Epithelial cell of esophagus (primary cell): ENCODE measurements at places on chromosomes 13 and 19.

DNA sequence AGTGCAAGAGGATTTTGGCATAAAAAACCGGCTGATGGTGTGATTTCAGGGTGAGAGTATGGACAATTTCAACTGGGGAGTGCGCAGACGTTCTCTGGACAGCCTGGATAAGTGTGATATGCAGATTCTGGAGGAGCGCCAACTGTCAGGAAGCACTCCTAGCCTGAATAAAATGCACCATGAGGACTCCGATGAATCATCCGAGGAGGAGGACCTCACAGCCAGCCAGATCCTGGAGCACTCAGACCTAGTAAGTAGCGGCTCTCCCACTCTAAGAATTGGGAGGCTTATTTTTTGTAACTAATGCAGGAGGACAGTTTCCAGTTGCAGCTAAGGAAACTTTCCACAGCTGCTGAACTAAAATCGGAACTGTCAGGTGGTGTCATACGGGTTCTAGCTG is 53.6 kb downstream of the ZAR1L start:
- peak; percentile 75 for DNase-seq

- DNase-seq, result no peak
Measured at GRCh38 chr19:40603071-40603388, 1.9 kb downstream of the LTBP4 start.

DNA sequence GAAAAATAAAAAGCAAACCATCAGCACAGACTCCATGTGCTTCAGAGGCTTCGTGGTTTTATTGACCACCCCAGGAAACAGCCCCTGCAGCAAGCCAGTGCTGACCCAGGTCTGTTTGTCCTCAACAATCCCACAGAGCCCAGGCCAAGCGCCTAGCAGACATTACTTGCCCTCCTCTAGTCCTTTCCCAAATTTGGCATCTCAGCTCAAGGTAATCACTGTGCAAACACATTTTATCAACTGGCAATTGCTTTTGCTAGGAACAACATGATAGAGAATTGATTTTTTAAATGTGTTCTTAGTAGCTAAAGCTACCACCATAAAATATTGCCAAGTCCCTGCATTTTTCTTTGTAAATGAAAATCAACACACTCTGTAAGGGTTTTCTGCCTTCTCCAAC is 121.8 kb downstream of the STOML3 start:
- no peak for DNase-seq

DNA sequence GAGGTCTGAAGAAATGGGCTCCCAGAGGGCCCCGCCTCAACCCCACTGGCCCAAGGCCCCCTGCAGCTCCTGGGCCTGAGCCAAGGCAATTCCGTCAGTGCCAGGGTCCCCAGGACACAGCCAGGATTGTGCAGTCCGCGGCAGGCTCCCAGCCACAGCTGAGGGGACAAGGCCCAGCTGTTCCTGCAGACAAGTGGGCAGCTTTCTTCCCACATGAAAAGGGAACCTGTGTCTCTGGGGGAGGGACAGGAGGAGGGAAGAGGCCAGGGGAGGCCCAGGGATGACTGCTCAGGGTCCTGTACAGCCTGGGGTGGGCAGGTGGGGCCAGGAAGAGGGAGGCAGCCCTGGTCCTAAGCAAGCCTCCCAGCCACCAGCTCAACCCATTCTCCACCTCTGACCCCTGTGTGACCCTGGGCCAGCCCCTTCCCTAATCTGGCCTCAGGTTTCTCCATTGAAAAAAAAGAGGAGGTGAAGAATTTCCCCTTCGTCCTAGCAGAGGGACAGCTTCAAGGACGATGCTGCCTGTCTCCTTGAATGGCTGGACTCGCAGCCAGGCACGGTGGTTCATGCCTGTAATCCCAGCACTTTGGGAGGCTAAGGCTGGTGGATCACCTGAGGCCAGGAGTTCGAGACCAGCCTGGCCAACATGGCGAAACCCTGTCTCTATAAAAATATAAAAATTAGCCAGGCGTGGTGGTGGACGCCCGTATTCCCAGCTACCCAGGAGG is 20.5 kb upstream of the VSTM2B start:
- no peak for DNase-seq

- no peak for DNase-seq
Measured at GRCh38 chr19:20928371-20928770, 5.3 kb downstream of the ZNF85 start.
